ENCODE measurements at places on chromosomes 11 and 22.

GRCh38 chr22:36073476-36073875, 44.9 kb upstream of the RBFOX2 start:
- no peak for DNase-seq

GRCh38 chr22:29061773-29062172, at the start of gene C22orf31:
Gene C22orf31 (minus strand): TSS chr22:29061831. CDS start chr22:29061792, 39 bp downstream.
- no peak for DNase-seq

DNA sequence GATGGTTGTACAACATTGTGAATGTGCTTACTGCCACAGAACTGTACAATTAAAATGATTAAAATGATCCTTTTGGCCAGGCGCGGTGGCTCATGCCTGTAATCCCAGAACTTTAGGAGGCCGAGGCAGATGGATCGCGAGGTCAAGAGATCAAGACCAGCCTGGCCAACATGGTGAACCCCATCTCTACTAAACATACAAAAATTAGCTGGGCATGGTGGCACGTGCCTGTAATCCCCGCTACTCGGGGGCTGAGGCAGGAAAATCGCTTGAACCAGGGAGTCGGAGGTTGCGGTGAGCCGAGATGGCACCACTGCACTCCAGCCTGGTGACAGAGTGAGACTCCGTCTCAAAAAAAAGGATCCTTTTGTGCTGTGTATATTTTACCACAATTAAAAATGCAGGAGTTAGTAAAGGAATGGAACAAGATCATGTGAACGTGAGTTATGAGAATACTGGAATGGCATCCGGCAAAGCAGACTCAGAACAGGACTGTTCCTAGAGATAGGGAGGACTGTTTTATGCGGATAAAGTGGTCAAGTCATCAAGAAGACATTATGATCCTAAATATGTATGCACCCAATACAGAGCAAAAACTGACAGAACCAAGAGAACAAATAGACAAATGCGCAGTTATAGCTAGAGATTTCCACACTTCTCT, 58.0 kb upstream of the CLDN5 start:
- DNase-seq, result no peak

- DNase-seq, result no peak
Observed at GRCh38 chr11:62479631-62480201, 60.9 kb downstream of the SCGB1A1 start.

DNA sequence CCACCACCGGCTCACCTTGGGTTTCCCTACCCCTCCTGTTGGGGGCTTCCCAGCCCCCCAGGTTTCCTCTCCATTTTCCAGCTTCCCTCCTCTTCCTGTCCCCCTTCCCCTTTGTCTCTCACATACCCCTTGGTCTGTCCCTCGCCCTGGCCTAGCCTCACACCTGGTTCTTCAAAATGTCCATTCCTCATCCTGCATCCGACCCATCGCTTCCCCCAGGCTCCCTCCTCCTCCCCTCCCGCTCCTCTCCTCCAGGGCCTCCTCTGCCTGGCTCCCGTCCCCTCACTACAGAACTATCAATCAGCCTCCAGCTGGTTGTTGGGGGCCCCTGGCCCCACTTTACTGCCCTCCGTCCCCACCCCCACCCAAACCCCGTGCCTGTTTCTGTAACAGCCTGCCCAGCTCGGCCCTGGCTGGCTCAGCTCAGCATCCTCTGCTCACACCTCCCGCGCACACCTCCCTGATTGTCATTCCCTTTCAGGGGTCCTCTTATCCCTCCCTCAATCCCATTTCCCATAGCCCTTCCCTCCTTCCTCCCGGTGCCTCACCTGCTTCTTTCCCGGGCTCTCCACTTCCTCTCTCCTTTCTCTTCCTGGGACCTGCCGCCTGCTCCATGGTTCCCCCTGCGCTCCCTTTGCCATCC, 1.2 kb downstream of the CNIH2 start:
- no peak for DNase-seq

GRCh38 chr11:72081821-72082453, 1.3 kb downstream of the LRRC51 start:
- no peak for DNase-seq

DNA sequence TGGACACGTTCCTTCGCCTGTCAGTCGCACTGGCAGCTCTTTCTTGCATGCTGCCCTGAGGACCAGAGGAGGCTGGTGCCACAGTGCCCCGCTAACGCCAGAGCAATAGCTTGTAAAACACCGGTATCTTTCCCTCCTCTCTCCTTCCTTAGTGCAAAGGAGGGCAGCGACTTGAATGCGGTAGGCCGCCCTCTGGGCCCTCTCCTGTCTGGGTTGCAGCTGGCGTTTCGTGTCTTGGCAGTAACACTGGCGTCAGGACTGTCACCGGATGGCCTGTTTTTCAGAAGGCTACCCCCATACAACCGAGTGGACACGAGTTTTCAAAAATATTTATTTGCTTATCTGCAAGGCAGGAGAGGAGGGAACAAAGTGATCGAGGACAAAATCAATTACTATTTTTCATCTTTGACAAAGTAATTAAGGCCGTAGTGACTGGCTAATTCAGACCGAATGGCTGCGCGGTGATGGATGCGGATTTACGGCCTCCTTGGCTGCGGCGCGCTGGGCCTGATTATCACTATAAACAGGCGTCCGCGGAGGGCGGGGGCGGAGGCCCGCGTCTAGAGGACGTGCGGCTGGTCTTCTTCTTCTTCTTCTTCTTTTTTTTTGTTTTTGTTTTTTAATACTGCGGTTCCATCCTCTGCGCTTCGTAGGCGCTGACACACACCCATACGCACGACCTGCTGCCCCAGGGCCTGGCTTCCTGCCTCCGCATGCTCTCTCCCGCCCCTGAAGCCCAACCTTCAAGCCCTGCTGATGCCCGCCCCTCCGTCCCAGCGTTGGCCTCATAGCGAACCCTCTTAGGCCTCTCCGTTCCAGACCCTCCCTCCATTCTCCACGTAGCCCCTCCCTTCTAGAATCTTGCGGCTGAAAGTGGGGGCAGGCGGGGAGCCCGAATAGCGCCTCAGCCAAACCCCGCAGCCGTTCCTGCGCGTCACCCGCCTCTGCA, 2.9 kb upstream of the SLC6A5 start:
- DNase-seq, result no peak

DNA sequence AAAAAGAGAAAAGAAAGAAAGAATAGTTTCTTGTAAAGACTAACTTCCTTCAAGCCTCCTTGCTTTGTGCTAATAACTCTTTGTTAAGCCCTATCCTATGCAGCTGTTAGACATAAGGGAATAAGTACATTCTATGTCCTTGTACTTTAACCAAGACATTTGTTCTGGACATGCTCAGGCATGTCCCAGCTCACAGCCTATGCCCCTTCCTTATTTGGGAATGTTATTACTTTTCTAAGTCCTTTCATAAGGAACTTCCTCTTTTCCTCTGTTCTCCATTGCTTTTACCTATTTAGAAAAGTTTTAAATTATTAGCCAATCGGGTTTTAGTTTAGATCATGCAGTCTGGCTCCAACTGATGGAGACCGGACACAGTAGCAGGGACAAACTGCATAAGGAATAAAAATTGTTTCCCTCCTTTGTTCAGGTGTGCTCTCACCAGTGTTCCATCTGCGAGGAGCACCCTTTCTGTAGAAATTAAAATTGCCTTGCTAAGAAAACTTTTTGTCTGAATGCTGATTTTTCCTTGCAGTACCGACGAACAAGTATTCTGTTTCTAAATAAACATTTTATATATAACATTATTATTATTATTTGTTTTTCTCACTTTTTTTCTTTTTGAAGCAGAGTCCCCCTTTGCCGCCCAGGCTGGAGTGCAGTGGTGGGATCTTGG, 21.6 kb upstream of the SPINDOC start:
- no peak for DNase-seq

DNA sequence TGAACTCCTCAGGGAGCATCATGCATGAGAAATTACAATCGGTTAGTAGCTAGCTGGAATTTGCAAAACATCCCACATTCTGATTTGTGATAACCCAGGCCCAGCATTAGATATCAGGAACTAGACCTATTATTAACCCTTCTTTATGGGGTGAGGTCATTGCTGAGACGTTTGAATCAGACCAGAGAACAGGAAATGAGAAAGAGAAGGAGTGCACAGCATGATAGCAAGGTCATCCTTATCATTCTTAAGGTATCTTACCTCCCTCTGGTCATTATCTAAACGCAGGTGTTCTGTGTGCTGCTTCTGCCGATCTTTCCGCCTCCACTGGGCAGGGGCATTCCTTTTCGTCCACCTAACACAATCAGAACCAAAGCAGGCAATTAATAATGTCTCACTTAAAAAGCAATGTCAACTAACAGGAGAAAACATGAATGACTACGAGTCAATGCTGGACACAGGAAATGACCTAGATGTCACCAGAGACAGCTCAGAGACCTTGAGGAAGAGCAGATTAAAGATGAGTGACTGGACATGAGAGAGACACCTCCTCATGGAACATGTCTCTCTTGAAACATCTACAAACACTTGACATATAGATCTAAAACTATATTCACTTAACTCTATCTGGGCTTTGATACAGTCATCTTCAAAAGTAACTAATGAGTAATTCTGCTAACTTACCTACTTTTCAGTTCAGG, 78.3 kb upstream of the SCUBE2 start:
- DNase-seq, result no peak

- DNase-seq, result no peak
Observed at GRCh38 chr11:119589001-119589400, 140.0 kb downstream of the NECTIN1 start.
